ENCODE measurements at places on chromosomes 2 and 18.

DNA sequence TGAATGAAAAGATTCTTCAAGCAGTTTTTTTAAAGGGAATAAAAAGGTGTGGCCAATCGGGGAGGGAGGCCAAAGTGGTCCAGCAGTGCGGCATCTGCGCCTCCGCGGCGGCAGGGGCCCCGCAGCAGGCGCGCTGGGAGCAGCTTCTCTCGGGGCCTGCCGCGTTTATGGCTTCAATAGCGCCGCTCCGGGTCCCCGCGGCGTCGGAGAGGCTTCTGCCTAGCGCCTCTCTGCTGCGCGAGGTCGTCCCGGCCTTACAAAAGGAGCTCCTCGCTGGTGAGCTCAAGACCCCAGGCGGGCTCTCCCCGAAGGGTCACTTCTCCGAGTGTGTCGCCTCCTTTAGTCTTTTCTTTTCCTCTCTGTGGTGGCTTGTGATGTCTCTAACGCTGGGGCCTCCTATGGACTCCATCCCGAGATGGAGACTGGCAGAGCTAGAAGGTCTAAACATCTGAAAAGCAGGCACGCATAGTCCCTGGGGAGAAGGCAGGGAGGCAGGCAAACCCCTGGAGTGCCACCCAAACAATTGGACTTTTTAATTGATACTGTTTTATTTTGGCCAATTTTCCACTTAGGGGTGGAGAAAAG lies 67.1 kb downstream of the SUMO1 start:
- DNase-seq: peak; percentile 9

DNA sequence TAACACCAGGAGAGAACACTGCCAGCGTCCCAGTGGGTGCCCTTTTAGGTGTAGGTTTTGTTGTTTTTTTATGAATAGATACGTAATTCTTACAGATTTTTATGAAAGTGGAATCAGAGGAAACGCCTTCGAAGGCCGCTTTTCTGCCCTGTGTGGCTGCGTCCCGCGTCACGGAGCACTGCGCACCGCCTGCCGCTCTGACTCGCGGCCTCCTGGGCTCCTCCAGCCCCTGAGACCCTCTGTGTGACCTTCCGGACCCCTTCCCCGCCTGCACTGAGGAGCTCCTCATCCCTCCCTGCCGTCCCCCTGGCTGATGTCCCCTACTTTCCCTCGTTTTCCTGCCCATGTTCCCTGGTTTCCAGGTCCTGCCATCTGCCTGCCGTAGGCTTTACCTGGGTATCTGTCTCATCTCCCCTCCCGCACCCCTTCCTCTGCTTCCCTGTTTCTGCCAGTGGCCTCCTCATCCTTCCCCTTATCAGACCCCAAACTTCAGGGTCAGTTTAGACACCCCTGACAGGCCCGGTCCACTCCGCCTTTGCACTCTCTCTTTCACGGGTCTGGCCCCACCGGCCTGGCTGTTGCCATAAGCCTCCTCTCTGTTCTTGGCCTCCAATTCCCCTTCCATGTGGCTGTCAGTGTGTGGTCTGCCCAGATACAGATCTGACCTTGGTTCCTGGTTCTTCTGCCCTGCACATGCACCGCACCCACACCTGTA lies 32.7 kb downstream of the PDIA6 start:
- no peak for DNase-seq

- no peak for DNase-seq
Measured at GRCh38 chr2:20916604-20917286, 93.8 kb upstream of the LDAH start.

GRCh38 chr2:191569025-191569424 lies 108.9 kb upstream of the NABP1 start:
- no peak for DNase-seq

- no peak for DNase-seq
Measured at GRCh38 chr2:197086500-197086899, 160.0 kb upstream of the PGAP1 start.

DNA sequence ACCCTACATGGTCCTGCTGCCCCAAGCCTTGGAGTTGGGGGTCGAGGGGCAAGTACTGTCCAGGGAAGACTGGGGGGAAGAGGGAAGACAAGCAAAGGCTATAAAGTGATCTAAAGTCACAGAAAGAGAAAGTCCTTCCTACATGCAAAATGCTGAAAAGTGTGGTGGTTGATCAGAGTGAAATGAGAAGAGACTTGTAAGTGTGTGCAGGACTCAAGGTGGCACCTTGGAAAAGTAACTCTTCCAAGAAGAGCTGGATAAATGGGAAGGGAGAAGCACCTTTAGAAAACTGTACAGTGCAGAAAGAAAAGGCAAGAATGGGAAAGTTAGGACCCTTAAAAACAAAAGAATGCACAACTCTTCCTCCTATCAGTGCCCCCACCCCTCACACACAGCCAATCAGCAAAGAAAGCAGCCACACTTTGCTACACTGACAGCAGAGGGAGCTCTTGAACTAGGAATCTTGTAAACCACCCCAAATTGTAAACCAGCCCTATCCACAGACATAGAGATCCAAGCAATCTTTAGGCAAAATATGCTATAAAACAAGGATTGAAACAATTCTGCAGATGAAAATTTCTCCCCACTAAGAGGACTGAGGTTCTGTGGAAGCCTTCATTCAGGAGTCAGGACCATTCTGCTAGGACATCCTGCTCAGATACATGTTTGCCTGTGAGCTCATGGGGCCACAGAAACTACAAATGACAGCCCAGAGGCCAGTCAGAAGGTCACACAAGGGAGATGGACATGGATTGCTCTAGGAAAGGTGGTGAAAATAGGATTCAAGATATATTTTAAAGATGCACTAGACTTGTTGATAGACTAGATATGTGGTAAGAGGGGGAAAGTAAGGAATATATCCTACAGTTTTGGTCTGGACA lies 146.4 kb downstream of the FTCDNL1 start:
- peak; percentile 48 for DNase-seq

DNA sequence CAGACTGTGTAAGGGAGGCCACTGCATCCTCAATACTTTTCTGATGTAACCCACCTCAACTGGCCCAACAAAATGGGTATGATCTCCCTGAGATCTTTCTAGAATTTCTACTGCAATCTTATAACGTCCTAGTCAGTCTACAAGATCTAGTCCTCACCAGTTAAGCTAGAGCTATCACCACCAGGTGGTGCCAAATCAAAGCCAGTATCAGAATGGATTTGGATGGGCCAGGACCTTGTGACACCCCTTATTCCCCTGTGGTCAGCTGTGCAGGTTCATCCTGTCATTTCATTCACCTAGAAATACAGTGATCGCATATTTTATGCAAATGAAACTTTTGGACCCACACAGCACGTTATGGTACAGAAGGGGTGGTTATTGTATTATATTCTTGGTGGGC lies 90.3 kb downstream of the OLA1 start:
- DNase-seq: peak; percentile 36

DNA sequence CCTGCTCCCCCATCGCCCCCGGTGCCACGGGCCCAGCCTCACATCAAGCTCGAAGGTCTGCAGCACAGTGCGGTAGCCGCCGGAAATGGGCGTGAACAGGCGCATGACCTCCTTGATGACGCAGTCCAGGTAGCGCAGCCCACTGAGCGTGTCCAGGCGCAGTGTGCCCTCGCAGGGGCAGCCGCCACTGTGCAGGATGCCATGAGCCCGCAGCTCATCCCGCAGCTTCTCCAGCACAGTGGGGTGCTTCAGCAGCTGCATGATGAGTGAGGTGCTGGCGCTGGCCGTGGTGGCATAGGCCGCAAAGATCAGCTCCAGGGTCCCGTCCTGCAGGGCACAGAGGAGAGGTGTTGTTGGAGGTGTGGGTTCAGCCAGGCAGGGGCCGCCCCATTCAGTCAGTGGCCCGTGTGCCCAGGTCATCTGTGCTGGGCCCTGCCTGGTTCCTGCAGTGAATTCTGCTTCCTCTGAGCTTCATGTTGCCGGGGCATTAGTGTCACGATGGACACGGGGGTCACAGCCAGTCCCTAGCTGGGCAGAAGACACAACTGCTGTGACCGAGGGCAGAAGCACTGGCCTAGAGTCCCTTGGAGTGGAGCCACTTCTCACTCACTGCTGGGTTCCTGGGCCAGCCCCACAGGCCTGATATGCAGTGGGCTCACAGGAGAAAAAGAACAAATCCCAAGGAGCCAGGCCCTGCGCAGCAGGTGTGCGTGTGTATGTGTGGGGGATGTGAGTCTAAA lies 14.5 kb downstream of the CYP26B1 start:
- DNase-seq: no peak

DNA sequence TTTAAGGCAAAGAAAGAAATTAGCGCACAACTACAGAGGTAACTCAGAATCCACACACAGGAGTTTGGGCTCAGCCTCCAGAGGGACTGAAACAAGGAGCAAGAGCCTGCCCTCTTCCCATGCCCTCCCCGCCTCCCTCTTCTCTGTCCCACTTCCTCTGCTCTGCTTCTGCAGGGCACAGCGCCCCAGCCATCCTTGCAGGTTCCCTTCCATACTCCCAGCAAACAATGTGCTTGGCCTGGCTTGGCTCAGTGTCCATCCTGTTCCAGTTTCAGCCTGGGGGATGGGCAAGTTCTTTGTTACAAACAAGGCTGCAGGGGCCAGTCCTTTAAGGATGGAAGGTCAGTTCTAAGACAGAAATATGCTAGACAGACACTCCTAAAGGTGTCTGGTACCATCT lies 133.5 kb downstream of the CDH20 start:
- DNase-seq: no peak

- DNase-seq: peak; percentile 70
Measured at GRCh38 chr2:44578471-44579093, 216.8 kb downstream of the CAMKMT start.

DNA sequence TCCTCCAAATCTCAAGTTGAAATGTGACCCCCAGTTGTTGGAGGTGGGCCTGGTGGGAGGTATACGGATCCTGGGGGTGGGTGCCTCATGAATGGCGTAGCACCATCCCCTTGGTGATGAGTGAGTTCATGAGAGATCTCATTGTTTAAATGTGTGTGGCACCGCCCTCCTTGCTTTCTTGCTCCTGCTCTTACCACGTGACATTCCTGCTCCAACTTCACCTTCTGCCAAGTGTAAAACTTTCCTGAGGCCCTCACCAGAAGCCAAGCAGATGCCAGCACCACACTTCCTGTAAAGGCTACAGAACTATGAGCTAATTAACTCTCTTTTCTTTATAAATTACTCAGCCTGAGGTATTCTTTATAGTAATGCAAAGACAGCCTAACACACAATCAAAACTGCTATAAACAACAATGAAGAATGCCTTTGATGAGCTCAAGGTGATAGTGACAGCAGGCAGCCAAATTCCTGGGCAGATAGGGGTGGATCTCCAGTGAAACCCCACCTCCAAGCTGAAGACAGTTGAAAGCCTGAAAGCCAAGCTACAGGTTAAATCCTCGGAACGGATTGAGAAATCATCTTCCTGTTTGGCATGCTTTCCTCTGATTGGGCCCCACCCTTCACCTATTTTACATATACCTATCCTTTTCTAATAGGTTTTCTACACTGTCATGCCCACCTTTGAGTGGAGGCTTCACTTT lies 26.9 kb downstream of the MCEE start:
- DNase-seq: no peak

DNA sequence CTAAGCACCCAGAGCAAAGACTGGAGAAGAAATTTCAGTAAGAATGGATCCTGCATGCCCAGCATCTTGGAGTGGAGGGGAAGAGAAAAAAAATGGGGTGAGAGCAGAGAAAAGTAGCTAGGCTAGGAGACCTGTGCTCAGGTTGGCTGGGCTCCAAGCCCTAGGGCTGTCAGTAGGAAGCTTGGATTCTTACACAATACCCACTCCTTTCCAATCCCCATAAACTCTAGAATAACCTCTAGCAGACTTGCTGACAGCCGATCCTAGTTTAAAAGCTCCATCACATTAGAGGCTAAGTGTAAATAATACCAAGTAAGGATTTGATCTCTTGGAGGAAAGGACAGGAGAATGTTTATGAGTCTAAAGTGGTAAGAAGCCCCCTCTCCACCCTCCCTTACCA lies 46.2 kb upstream of the NABP1 start:
- DNase-seq: no peak

- DNase-seq: no peak
Measured at GRCh38 chr2:10883801-10884478, 27.8 kb upstream of the KCNF1 start.

GRCh38 chr18:66575263-66575662 lies 28.6 kb downstream of the CDH19 start:
- no peak for DNase-seq

GRCh38 chr2:7097353-7097895 lies 180.2 kb downstream of the RNF144A start:
- DNase-seq: peak; percentile 75

DNA sequence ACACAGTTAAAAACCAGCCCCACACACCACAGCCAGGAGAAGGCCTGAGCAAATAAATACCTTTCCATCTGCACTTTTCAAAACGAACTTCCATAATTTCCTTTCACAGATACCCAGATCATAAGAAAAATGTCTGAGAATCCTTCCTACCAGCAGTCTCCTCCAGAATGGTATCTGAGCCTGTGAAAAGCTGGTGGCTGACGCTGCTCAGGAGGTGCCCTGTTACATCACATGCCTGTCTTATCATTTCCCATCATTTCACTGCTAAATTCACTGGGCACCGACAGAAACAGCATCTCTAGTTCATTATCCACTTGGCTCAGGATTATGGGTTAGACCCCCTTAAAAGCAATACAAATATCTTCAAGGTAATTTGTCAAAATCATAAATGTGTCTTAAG lies 4.4 kb downstream of the CRACDL start:
- no peak for DNase-seq

DNA sequence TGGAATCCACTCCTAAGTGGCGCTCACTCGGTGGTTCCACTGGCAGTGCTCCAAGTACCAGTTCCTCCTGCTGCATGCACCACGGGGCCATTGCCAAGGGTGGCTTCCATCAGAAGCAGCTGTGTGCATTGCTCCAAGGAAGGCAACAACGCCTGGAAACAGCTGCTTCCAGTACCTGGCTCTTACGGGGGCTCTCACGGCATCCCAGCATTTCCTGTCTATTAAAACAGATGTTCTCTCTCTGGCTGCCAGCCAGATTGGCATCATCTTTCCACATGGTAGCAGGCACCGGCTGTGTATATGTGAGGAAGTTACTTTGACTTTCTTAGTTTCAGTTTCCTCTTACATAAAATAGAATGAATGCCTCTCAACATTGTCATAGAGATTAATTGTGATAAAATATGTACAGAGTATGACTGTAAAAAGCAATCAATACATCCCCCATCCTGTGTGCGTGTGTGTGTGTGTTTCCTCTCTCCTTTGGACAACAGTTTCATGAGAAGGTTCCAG lies 84.9 kb downstream of the CMPK2 start:
- DNase-seq: no peak

DNA sequence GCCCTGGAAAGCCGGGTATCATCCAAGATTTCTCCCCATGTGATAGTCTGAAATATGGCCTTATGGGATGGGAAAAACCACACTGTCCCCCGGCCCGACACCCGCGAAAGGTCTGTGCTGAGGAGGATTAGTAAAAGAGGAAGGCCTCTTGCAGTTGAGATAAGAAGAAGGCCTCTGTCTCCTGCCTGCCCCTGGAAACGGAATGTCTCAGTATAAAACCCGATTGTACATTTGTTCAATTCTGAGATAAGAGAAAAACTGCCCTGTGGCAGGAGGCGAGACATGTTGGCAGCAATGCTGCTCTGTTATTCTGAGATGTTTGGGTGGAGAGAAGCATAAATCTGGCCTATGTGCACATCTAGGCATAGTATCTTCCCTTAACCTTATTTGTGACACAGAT lies 26.8 kb downstream of the RUFY4 start:
- DNase-seq: no peak
